ENCODE measurements at places on chromosomes 6 and 20.

DNA sequence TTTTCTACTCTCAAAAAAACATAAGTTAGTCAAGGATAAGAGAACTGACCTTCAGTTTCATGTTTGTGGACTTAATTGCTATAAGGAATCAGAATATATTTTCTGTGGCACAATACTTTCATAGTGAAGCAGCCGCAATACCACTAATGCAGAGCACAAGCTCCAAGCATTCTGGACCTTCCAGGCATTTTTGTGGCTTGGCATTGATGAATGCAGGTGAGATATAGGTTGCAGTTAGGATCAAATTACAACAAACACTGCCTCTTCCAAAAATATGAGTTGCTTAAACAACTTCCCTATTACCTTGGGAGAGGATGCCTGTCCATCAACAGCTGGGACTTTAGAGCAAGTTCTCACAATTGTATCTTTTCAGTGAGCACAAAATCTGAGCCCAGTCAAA, 162.8 kb upstream of the RSPO3 start:
- no peak for DNase-seq

DNA sequence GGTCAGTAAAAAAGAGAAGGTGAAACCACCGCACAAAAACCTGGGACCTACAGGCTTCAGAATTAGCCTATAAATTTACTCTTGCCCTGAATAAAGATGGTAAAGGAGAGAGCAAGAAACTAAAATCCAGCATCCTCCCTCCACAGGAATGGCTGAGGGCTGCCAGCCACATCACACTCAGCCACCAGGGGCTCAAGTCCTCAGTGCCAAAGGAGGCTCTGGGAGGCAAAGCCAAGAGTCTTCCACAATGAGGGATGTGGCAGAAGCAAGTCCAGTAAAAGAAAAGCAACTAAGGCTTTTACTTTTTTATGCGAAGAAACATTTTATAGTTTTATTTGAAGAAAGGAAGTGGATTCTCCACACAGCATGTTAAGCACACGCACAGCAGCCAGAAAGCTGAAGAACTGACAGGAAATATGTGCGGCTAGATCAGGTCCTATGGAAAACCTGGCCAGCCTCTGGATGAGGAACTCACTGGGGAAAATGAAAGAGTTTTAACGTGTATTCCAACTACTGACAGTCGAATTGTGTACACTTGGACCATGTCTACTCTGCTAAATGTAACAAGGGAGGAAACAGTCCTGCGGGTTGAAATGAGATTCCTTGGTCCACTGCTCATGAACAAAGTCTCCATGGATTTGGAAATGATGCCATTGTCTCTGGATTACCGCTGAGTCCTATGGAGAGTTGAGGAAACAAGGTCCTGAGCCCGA, 219.4 kb upstream of the SSTR4 start:
- no peak for DNase-seq

- peak; percentile 80 for DNase-seq
Measured at GRCh38 chr6:13261464-13261994, 66.8 kb downstream of the TBC1D7 start.

DNA sequence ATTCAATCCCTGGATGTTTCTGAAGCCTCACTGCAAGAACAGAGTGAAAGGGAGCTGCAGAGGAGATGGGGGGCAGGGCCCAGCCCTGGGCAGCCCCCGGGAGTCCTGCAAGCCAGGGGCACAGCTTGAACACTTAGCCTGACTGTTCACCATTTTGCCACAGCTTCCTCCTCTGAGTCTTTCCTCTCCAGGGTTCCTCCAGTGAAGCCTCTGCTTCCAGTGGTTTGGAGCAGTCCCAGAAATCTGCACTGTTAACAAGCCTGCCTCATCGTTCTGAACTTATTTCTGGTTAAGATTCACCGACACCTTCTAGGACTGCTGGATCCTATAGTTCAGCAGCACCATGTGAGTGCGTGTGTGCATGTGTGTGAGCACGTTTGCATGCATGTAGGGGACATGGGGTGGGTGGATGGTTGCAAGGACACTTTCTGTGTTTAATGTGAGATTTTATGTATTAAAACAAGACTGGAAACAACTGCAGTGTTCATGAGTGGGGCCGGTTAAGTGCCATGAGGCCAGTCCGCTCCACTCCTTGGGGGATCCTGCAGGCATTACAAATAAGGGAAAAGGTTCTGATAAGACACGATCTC, 24.6 kb downstream of the CEBPB start:
- DNase-seq: no peak

DNA sequence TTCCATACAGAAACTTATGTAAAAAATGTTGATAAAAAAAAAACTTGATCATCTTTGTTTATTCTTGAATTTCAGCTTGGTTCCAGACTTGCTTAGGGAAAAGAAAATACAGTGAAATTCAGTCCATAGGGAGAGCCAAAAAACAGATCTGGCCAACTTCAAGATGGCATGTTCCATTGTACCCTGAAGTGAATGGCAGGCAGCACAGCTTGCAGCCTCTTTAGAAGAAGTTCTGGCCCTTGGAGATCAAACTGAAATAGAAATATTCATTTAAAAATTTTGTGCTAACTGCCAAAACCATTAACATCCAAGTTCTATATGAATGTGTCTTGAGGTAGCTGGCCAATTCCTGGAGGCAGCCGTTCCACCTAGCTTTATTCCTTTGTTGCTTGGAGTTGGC, 448.4 kb downstream of the EPM2A start:
- no peak for DNase-seq

GRCh38 chr6:150272264-150272975, 96.4 kb upstream of the IYD start:
- DNase-seq: no peak

Measured in GM12878 (cell line).